Lower leg skin (tissue), 4 donors: ENCODE measurements at places on chromosomes 5 and 9.
A peak's percentile ranks its signal among the peaks of the same experiment; 100 is the strongest.

- no peak for DNase-seq
Observed at GRCh38 chr9:68981789-68982188, 32.1 kb downstream of the PRKACG start.

GRCh38 chr5:39461007-39461682 lies 36.4 kb upstream of the DAB2 start:
- peak; percentile 29 for DNase-seq

DNA sequence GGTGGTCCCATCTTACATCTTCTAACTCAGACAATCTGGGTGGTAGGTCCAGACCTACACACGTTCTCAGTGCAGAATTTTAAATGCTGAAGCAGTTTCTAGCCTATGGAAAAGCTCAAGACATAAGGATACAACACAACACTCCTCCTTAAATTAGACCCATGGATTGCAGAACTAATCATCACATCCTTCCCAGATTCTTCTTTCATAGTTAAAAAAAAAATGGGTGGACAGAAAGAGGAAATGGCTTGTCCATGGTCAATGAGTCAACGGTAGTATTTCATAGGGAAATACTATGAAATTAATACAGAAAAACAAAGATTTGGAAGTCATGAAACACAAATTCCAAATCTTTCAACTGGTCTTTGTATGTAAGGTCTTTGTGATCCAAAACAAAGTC lies 106.9 kb downstream of the PAPPA start:
- DNase-seq, result no peak

GRCh38 chr5:111134864-111135263 lies 42.7 kb downstream of the WDR36 start:
- no peak for DNase-seq

DNA sequence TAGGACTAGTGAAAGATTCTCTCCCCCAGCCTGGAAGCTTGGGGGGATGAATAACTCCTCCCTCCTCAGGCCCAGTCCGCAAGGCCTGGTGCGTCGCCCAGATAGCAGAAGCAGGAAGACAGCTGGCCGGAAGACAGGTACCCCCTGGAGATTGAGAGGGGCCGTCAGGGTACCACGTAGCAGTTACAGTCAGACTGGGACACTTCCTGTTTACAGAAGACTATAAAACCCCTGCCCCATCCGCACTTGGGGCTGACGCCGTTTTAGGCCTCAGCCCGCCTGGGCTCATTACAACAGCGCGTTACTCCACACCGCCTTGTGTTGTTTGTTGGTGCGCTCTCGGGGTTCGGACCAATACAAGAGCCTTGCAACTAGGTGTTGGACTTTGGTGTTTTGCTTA lies 15.4 kb downstream of the SEMA6A start:
- no peak for DNase-seq

DNA sequence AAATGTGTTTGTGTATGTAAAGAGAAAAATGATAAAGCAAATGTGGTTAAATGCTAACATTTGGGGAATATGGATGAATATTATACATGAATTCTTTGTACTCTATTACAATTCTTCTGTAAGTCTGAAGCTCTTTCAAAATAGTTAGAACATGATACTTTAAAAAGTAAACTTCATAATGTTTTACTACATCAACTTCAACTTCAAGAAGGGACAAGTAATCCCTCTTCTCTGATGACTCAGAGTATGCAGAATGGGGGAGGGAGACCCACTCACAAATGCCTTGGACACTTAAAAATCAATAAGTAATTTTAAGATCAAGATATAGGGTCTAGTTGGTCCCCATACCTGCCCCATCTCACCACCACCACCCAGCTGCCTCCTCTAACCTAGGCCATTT lies 162.4 kb downstream of the ESM1 start:
- DNase-seq, result no peak
